ENCODE measurements at places on chromosomes 5 and 9.
A peak's percentile ranks its signal among the peaks of the same experiment; 100 is the strongest.

DNA sequence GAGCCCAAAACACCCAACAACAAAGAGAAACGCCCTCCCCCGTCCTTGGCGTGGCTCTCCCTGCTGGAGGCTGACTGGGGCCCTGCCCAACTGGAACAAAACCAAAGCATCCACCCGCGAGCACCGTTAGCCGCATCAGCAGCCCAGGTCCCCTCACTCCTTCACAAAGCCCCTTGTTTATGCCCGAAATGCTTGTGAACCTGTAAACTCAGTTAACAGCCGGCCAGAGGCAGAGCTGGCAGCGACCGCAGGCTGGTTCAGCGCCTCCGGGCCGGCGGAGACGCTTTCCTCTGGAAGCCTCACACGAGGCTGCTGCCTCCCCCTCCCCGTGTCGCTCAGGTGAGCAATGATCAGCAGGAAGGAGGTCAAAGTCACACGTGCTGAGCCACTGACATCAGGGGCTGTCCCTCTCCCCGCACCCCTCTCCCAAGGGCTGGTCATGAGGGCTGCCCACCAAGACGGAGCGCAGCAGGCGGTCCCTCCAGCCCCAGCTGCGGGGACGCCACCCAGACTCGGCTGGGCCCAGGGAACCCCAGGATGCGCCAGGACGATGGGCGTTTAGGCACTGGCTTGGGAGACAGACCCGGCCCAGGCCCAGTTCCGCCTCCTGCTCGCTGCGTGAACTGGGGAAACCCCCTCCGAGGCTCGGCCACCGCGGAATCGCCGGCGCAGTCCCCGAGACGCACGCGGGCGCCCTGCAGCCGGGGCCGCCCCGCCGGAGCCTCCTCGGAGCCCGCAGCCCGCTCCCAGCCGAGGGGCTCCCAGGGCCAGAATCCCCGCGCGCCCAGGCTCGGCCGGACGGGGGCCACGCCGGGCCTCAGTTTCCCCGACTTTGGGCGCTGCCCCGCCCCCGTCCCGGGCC lies 563 bp downstream of the SNAPC4 start:
- DNase-seq = no peak

- DNase-seq = no peak
Measured at GRCh38 chr9:14345354-14346230, 31.7 kb upstream of the NFIB start.

DNA sequence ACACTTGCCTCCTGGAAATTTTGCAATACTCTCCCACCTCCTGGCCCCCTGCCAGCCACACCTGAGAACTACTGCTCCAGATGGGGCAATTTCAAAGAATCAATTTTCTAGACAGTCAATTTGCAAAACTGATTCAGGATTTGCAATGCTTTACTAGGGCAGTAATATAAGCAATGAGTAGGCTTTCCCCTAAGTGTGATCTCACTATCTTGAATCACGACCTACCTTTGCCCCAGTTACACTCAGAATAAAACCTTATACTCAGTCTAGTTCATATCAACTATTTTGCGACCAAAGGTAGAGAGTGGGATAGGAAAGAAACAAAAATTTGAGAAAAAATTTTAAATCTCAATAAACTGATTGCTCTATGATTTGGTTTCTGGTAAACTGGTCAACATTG lies 54.4 kb downstream of the DROSHA start:
- DNase-seq = no peak

DNA sequence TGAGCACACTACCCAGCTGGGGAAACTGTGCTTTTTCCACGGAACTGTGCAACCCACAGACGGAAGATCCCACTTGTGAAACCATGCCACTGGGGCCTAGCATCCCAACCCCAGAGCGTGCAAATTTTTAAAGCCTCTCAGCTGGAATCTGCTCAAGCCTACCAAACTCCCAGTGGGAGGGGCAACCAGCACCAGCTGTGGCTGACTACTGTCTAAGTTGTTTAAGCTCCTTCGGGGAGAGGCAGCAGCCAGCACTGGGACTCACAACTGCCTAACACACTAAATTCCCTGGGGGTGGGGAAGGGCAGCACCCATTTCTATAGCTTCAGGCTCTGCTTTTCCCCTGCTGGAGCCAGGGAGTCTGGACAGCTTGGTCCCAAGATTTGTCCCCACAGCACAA lies 287.6 kb upstream of the MSX2 start:
- DNase-seq = no peak

DNA sequence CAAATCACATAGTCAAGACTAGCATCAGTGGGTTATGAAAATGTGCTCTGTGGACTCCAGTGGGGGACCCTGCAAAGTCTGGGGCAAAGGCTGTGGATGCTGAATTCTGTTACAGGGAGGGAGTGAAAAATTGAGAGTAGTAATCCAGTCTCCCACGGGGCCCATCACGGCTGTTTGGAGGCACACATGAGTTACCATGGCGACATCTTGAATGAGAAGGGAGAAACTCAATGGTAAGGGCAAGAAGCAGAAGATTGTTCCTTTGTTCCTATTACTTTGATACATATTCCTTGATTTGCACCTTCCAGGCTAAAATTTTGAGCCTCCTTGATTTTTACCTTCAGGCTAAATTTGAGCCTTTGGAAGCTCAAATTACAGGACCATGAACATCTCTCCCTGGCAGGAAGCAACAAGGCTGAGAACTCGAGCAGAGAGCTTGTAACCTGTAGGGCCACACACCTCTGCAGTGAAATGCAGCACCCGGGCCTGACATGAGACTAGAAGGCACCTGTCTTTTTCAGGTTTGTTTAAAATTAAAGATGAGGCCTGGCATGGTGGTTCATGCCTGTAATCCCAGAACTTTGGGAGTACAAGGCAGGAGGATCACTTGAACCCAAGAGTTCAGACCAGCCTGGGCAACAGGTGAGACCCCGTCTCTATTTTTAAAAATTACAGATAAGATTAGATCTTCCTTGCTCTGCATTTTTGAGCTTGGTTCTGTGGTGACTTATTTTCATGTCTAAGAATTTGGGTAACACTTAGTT lies 31.0 kb upstream of the ZFR start:
- DNase-seq = no peak

GRCh38 chr5:95866435-95867040 lies 44.0 kb upstream of the GLRX start:
- DNase-seq = no peak

- DNase-seq = no peak
Measured at GRCh38 chr9:111798786-111799185, 4.0 kb upstream of the SHOC1 start.

- peak; percentile 47 for DNase-seq
Measured at GRCh38 chr5:73419465-73420390, 28.8 kb downstream of the FOXD1 start.

DNA sequence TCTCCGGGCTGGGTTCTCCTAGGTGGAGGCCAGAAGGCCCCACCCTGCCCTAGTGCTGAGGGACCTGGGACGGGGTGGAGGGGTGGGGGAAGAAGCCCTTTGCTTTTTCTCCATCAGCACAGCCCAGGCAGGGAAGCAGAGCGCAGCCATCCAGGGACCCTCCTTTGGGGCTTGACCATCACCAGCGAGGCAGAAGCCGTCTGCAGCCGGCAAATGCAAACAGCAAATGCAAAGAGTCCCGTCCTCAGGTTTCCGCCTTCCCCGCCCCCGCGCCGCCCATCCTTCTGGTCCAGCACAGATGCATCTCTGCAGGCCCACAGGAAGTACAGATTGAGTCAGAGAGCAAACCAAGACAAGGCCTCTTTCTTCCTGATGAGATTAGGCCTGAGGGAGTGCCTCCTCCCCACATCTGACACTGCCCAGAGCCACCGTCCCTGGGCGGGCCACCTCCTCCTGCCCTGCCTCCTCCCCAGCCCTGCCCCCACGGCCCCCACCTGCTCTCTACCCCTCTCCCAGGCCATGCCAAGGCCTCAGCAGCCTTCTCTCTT lies 23.4 kb downstream of the CORO2A start:
- DNase-seq = no peak

GRCh38 chr9:17291766-17292165 lies 156.9 kb downstream of the CNTLN start:
- DNase-seq = peak; percentile 35

DNA sequence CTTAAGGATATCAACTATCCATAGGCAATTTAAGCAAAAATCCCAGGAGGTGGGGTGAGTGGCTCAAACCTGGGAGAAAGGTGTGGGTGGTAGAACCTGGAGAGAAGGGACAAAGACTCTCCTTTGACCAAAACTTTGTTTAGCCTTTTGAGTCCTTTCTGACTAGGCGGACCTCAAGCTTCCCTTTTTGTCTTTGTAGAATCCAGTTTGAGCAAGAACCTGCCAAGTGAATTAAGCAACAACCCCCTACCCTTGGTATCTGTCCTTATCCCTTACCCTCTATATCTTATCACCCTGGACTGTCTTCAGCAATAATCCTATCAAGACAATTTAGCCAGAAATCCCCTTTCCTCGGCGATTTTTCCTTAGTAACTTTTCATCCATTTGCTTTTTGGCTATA lies 53.5 kb upstream of the SLC28A3 start:
- DNase-seq = no peak

DNA sequence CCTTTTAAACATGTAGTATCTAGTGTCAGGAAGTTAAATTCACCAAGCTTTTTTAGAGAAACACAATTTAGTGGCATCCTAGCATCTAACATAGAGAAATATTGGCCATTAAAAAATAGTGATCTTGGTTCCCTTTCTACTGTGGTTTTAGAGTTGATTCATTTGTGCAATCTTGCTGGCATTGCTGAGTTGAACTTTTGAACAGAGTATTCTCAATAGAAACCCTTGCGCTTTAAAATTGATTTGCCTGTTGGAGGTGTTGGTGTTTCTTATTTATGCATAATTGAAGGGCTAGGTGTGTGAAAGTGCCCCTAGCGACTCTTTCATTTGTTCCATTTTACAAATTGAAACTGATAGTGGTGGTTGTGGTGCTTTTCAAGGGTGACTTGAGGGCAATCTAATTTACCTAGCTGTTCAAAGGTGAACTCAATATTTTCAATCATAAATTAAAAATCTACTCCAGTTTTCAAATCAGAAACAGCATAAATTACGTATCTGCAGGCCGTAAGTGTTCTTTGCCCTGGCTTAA lies 73.0 kb upstream of the MPDZ start:
- no peak for DNase-seq
